Activated naive CD4-positive, alpha-beta T cell treated with anti-CD3 and anti-CD28 coated beads, Interleukin-2, amount 50 U/mL, for 72 hours (primary cell): ENCODE measurements at places on chromosomes 5 and 9.

DNA sequence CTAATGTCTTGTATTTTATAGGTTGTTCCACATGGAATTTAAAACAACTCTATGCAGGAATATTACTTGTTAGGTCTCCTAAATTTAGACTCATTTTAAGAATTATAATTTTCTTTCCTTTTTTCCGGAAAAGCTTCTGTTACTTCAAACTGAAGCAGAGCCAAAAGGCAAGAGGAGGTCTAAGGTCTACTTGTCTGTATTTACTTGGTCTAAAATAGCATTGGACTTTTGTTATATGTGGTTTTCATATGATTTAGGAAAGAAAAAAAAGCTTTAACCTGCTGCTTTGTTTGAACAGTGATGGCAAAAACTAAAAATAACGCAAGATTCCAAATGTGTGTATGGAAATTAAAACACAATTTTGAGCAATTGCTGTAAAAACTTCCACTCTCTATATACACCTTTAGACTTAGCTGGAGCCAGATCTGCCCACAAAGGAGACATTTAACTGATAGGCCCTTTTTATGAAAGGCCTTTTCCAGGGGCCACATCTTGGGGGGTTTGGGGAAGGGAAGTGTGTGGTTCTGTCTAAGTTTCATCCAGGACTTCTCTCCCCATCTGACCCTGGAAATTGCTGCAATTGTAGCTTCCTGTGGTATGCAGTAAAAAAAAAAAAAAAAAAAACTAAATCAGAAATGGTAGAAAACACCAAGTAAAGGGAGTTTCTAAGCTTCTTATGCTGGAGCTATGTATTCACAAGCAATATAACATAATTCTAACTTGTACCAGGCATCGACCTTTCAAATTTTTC lies 307.7 kb upstream of the MEF2C start:
- DNase-seq = no peak

DNA sequence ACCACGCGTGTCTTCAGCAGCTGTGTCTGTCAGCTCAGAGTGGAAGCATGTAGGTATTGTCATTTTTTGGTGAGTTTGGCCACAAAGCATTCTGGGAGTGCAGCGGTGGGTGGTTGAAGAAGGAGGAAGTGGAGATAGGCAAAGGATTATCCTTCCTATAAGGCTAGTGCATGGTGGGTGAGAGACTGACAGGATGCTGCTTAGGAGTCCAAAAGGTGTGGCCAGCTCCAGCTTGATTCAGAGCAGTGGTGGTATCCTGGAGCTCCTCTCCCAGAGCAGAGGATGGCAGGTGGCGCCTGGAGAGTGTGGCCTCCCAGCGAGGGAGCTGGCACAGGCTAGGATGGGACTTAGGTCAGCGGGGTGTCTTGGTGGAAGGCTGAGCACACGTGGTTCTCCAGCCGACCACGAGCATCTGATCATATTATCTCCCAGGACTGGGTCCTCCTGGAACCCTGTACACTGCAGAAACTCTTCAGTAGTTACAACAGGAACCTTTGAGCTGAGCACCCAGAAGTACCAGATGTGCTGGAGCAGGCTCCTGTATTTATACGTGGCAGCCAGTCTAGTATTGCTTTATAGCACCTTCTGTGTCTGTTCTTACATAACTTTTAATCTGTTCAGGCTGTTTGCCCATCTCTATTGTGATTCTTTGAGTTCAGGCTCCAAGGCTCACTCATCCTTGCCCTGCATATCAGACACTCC lies 29.6 kb downstream of the MAML1 start:
- DNase-seq = no peak

GRCh38 chr9:16653491-16654399 lies 216.7 kb downstream of the BNC2 start:
- no peak for DNase-seq

GRCh38 chr5:20340126-20340525 lies 352.1 kb upstream of the CDH18 start:
- no peak for DNase-seq

DNA sequence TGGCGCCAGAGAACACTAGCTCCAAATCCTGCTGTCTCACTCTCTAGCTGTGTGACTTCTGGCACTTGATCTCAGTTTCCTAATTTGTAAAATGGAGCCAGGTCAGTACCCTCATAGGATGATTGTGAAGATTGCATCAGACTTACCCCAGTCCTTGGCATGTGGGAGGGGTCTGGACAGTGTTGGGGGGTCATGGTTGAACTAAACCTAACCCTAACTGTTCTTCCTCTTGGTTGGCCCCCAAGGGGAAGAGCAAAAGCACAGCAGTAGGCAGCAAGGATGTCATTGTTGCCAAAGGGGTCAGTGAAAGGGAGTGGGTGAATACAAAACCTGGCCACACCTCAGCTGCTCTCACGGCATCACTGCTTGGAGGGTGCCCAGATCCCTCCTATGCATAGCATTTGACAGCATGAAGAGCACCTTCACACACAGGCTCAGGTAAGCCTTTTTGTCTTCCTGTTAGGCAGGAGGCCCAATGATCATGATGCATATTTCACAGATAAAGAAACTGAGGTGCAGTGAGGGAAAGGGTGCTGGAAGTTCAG lies 15.7 kb upstream of the CXCL14 start:
- no peak for DNase-seq

DNA sequence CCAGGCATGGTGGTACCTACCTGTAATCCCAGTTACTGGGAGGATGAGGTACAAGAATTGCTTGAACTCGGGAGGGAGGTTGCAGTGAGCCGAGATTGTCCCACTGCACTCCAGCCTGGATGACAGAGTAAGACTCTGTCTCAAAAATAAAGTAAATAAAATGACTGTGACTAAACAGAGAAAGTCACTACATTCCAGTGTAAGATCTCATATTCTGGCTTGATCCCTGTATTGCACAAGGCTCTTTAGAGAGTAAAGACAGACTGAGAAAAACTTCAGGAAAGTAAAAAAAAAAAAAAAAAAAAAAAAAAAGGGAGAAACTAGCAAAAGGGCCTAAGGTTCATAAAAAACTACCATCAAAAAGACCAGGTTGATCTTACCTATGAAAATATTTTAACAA lies 106.6 kb upstream of the PJA2 start:
- no peak for DNase-seq

GRCh38 chr5:103223031-103223955 lies 35.3 kb upstream of the MACIR start:
- no peak for DNase-seq

DNA sequence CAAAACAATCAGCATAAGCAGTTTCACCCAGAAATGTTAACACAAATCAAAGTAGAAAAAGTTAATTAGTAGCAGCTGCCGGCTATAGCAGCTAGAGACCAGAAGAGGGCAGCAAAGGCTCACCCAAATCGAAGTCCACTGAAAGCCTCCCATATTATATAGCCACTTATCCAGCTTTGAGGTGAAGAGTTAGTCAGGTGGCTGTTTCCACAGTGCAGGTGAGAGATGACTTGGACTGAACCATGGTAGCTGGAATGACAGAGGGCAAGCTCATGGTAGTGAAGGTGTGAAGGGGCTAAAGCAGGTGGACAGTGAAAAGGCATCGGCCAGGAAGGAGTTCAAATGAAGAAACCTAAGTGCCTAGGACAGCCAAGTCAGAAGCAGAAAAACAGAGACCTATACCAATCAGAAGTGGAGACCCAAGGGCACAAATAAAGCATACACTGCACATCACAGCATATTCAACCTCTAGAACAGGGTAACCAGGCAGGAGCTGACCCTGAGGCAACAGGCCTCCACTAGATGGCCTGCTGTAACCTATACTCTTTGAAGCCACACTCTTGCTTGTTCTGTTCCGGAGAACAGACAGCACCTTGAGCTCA lies 7.2 kb upstream of the RNF38 start:
- DNase-seq = peak; percentile 57

DNA sequence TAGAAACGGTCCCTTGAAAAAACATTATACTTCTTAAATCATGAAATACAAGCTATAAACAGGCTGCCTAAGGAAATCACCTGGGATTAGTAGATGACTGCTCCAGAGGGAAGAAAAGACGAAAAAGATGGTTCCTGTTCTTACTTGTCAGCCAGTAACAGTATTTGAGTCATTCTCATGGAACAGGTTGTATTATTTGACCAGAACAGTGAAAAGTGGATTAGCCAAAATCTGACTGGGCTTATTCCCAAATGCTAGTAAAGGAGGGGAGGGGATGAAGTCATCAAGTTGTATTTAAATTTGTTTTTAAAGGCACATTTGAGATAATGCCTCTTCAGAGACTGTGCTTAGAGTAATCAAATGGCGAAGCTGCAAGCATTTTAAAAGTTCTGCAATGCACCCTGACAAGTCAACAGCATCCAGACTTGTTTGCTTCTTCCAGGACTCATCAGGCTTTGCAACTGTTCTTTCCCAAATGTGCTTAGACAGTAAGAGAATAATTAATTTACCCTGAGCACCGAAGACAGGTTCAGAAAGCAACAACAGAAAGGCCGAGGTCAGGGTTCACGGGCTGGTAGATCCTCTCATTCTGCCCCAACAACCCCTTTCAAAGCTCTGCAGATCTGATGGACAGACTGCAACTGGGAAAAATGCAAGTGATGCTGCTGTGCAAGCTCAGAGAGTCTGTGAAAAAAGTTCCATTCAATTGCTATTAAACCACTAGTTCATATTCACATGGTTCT lies 800.6 kb downstream of the KCTD16 start:
- DNase-seq = no peak

DNA sequence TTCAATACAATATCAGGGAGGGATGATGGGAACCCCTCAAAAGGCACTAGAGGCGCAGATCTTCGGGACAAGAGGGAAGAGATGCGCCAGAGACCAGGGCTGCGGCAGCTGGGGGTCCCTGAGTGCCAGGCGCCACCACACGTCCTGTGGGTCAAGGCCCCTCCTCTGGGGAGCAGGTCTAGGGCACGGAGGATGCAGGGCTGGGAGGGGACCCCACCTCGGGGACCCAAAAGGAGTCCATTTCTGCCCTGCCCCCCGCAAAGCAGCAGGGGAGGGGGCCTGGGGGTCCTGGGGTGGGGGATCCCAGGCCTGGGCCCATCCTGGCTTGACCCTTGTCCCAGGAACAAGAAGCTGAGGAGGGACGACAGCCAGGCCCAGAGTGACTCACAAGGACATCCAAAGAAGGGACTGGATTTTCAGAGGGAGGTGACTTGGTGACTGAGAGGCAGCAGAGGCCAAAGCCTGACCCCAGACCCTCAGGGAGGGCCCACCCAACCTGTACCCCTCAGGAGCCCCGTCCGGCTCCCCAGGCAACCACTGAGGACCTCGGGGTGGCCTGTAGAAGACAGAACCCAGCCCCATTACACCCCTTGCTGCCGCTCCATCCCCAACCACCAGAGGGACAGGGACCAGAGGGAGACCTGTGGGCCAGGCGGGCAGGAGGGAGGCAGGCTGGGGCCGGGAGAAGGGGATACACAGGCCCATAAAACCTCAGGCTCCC lies 54.2 kb downstream of the LRSAM1 start:
- DNase-seq = peak; percentile 49

GRCh38 chr5:180040287-180041214 lies 31.0 kb downstream of the RNF130 start:
- no peak for DNase-seq

GRCh38 chr5:113226116-113226736 lies 208.6 kb downstream of the TSSK1B start:
- no peak for DNase-seq

GRCh38 chr9:129644365-129644764 lies 2.4 kb upstream of the ASB6 start:
- DNase-seq = no peak

GRCh38 chr5:132227485-132228240 lies at the start of gene P4HA2:
P4HA2 (minus strand) TSS chr5:132227853; CDS start chr5:132218626, 9,227 bp downstream.
- DNase-seq = peak; percentile 61

DNA sequence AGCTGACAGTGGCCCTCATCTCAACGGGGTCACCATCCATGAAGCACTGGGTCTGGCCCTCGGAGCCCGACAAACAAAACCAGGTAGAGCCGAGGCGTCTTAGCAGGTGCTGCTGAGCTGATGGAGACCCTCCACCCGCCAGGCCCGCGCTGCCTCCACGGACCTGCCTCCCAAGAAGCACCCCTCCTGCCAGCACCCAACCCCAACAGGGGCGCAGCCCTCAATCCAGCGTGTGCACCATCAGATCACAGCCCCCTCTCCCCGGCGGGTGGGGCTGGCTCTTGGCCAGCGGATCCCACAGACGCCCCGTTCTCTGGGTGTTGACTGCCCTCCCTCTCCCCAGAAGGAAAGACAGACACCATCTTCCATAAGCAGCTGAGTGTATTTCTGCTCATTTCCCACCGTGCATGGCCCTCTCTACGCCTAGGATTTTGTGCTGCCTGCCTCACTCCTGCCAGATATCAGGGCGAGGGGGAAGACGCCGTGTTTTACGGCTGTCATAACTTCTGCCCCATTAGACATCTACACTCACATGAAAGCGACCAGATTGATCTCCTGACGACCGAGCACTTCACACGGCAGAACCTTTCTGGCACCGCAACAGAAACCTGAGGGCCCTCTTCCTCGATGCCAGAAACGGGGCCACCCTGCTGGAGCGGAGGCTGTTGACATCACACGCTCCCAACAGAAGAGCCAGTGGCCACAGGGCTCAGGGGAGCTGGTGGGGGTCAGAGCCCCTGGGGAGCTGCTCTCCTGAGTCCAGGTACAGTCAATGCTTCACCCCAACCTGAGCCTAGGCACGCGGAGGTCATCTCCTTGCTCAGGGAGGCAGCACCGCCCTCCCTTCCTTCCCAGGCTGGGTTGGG lies 12.4 kb downstream of the NACC2 start:
- no peak for DNase-seq

- no peak for DNase-seq
These were observed 29.7 kb upstream of the SMIM32 start for GRCh38 chr5:136222580-136223235.

DNA sequence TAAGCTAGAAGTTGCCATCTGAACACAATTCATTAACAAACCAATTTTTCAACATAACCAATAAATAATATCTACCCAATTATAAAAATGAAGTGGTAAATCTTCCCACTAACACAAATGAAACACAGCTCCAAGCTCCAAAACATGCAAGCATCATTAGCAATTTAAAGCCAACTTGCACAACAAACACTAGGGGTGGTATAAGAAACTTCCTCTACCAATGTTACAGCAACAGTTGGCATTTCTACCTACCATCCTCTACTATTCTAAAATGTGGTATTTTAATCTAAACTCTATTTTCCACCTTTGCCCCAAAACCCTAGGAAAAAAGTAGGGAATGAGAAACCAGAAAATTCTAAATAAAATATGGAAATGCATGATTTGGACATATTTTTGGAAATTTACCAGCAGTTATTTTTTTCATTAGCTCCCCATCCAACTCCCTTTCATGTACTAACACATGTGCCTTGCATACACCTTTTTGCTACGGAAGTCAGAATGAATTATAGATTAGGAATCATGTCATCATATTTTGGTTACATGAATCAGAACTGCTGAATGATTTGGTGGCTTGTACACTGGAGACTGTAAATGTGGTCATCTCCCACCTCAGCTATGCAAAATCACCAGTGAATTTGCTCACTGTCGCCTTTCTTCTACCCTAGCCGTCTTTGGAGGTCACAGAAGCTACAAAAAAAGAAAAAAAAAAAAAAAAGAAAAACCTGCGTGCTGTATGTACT lies 4.1 kb downstream of the NR6A1 start:
- DNase-seq = no peak
